ENCODE measurements at places on chromosomes 16 and 17.

GRCh38 chr17:71283486-71283885 is 837.3 kb upstream of the SOX9 start:
- no peak for DNase-seq

DNA sequence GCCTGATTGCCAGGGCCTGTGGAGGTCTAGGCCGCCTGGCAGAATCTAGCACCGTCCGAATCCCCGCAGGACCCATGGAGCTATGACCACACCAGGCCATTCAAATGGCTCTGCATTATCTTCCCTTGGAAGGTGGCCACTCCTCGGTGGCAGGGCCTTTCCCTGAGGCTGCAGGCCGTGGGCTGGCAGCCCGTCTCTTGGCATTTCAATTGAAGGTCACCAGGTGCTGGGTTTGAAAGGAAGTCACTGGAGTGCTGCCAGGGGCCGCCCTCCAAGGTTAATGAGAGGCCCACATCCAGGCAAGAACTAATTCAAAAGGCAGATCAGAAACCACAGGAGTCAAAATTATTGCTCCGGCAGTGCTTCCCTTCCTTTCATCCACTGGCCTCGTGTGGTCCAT is 27.7 kb upstream of the CACNG5 start:
- DNase-seq: no peak

DNA sequence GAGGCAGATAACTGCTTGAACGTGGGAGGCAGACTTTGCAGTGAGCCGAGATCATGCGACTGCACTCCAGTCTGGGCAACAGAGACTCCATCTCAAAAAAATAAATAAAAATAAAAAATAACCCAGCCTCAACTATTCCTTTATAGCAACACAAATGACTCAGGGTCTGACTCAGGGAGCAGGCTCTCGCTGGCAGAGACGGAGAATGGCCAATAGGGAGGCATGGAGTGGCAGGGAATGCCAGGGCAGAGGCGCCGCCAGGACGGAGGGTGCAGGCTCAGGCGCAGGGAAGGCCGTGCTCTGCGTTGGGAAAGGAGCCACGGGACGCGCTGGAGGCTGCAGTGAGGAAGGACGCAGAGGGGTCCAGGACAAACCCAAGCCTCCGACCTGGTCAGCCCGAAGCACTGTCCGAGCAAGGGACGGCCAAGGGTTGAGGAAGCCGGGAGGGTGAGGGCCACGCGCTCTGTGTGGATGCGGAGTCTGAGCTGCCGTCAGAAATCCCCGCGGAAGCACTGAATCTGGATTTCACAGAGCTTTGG is 40.3 kb downstream of the PKD1 start:
- DNase-seq: no peak

- DNase-seq: no peak
Measured at GRCh38 chr16:85960486-85961046, 61.6 kb downstream of the IRF8 start.

- no peak for DNase-seq
Measured at GRCh38 chr17:40509626-40510327, 8.4 kb upstream of the TNS4 start.

- no peak for DNase-seq
Measured at GRCh38 chr17:72982680-72983079, 109.8 kb downstream of the SLC39A11 start.

DNA sequence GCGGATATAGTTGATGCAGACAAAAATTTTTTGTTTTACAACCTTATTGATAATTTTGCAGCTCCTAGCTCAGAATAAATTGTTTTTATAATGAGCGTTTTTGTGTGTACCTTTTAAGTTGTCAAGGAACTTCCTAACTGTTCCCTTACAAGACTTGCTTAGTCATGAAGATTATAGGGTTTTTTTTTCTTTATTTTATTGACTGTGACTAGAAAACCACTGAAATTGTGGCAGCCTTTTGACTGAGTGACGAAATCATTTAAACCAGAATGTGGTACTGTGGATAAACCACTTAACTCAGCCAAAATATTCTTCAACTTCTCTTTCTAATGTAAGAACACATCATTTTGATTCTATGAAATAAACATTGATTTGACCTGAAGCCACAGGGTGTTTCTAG is 40.8 kb upstream of the VPS4A start:
- no peak for DNase-seq
